AML-193 (cell line): ENCODE measurements at places on chromosomes 3 and 15.

DNA sequence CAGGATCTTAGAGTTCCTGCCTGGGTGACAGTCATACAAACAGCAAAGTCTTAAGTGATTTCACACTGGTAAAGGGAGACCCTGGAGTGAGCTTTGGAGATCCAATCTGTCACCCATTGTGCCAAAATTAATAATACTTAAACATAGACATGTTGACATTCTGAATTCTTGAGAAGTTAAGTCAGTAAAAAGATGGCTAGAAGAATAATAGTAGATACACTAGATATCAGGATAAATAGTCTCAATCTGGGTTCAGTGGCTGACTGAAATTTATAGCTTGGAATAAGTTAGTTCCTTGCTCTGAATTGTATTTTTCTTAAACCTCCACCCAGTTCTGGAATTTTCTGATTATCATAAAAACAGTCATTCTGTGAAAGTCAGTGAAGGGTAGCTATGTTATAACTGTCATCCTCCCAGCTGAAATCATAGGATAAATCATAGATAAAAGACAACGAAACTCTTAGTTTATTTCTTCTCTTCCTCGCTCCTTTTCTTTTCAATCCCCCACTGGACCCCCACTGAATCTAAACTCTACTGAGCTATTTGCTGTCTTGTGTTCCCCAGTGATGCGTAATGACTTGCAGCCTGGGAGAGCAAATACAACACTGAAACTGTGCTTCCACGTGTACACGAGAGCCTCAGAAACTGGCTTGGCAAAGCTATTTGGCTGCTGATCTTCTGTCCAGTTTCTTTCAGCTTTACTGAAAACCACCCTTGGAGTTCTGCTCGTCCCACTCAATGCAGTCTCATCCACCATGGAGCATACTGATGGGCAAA lies 175.4 kb upstream of the TP63 start:
- DNase-seq = no peak

GRCh38 chr3:3353153-3353552 lies 173.7 kb upstream of the CRBN start:
- DNase-seq = no peak

DNA sequence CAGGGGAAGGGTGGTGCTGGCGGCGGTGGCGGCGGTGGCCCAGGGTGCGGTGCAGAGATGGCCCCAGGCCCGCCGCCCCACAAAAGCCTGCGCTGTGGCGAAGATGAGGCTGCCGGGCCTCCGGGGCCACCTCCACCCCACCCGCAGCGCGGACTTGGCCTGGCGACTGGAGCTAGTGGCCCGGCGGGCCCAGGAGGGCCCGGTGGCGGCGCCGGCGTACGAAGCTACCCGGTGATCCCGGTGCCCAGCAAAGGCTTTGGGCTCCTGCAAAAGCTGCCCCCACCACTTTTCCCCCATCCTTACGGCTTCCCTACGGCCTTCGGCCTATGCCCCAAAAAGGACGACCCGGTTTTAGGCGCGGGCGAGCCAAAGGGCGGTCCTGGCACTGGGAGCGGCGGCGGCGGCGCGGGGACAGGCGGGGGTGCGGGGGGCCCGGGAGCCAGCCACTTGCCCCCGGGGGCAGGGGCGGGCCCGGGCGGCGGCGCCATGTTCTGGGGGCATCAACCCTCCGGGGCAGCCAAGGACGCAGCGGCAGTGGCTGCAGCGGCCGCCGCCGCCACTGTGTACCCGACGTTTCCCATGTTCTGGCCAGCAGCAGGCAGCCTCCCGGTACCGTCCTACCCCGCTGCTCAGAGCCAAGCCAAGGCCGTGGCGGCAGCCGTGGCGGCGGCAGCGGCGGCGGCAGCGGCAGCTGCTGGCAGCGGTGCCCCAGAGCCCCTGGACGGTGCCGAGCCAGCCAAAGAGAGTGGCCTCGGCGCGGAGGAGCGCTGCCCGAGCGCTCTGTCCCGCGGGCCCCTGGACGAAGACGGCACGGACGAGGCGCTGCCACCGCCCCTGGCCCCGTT lies 1.6 kb downstream of the SKOR1 start:
- DNase-seq = no peak

DNA sequence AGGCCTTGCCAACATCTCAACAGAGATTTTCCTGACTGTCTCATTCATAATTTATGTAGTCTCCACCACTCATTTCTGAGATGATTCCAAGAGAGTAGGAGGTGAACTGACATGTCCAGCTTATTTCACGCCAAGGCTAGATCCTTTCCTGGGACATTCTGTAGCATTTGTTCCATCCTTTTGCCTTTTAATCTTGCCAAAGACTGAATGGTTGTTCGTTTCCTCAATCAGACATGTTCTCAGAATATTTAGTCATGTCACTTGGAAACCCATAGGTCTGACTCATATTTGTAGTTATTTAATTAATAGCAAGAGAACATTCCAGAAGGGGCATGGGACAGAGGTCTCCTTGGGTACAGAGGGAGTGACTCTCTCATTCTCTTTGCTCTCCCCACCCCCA lies 80.9 kb downstream of the DHX36 start:
- DNase-seq = no peak
